ENCODE measurements at places on chromosomes 7 and 10. TPM values are rescaled to one million over a fixed set of nuclear protein-coding genes. Genes with fewer than 3 reads are reported as not detected.

SLC29A4 gene
- total RNA-seq, result 6.4 TPM

GRCh38 chr7:145016068-145016467 is 180.2 kb upstream of the TPK1 start:
- no peak overlapping the region for H3K4me3 ChIP-seq
- no peak for DNase-seq
- no peak overlapping the region for H3K27ac ChIP-seq
- no peaks in the 10 kb centered on the region for H3K27me3 ChIP-seq
- H3K4me1 ChIP-seq, result no peaks in the 10 kb centered on the region

OR9A2 gene
- total RNA-seq, result not detected

MDH2 gene
- 29.5 TPM for total RNA-seq

GRCh38 chr7:131835141-131835540 is 278.7 kb upstream of the PODXL start:
- no peaks in the 10 kb centered on the region for H3K4me1 ChIP-seq
- no peak overlapping the region for H3K27ac ChIP-seq
- H3K4me3 ChIP-seq, result no peak overlapping the region
- H3K36me3 ChIP-seq, result no peaks in the 10 kb centered on the region
- no peak for DNase-seq
- H3K27me3 ChIP-seq, result no peaks in the 10 kb centered on the region

DNA sequence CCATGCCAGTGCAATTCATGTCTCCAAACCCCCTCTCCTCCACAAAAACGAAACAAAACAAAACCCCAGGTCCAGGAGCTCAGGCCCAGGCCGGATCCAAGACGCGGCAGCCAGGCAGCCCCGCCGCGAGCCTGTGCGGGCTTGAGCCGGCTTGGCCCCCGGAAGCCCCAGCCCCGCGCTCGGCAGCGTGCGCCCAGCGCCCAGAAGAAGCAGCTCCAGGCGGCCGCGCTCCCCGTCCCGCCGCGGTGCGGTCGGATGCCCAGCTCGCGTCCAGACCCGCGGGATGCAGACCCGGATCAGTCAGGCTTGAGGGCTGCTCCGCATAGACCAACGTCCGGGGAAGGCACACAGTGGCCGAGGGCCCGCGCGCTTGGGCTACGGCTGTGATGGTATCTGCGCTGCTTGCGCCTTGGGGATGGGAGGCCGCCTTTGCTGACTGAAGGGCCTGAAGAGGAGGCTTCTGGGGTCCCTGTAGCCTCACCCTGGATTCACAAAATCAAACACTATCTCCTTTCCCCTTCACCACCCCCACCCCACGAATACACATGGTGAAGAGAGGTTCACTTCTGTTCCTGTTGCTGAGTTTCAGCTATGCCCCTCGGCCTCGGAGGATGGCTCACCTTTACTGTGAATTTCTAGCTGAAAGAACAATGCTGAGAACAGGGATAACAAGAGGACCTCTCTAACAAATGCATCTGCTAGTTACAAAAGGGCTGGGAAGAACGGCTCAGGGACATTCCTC is 79.9 kb upstream of the EN2 start:
- H3K27me3 ChIP-seq, result peaks cover 87% of the 10 kb centered on the region
- no peak overlapping the region for H3K4me3 ChIP-seq
- DNase-seq, result peak; percentile 38
- H3K4me1 ChIP-seq, result no peaks in the 10 kb centered on the region
- H3K27ac ChIP-seq, result no peak overlapping the region

DNA sequence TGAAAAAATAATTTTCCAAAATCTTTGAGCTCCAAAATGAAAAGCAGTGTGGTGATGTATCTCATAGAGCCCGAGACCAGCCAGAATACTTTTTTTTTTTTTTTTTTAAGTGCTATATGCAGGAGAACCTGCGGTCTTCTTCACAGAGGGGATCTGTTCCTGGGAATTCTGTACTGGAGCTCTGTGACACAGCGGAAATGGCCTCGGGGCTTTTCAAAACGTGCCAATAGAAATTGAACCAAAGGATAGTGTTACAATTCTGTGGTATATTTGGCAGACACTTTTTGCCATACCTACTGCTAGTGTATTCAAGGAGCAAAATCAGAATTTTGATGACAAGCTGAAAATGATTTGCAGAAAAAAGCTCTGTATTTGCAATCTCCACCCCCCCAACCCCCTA is 1429.3 kb upstream of the LRRTM3 start:
- H3K4me3 ChIP-seq, result no peak overlapping the region
- no peaks in the 10 kb centered on the region for H3K4me1 ChIP-seq
- no peaks in the 10 kb centered on the region for H3K36me3 ChIP-seq
- no peak for DNase-seq

HECW1 gene
- total RNA-seq, result 6.1 TPM

DNA sequence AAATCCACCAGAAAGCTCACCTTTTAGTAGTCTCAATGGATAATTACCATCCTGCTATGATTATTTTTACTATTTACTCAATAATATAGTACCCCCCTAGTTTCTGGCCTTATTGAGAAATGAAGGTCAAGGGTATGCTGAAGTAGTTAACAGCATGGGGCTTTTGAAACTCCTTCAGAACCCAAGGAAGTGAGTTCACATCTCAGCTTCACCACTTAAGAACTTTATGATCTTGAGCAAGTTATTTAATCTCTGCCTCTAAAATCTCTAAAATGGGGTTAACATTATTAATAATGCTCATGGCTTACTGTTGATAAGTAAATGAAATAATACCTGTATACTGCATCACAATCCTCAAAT is 5.8 kb downstream of the MTPN start:
- H3K27me3 ChIP-seq, result no peaks in the 10 kb centered on the region
- no peak overlapping the region for H3K4me3 ChIP-seq

GRCh38 chr7:149569025-149569725 is 71.6 kb upstream of the ZNF746 start:
- H3K4me3 ChIP-seq, result no peak overlapping the region
- no peaks in the 10 kb centered on the region for H3K27me3 ChIP-seq
- no peaks in the 10 kb centered on the region for H3K36me3 ChIP-seq

DNA sequence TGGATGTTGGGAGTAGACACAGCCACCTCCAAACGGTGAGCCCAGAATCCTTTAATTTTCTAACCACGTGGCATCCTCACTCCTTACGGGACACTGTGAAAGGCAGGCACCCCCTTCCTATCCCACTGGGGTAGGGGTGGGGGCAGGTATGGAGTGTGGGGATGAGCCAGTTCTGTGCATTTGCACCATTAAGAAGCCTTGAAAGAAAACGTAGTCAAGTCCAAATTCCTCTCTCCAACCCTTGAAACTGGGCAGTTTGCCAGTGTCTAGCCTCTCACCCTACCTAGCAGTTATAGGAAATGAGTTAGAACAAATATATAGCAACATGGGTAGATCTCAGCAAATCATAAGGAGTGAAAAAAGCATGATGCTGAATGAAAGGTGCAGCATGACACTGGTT is 92.4 kb upstream of the LEP start:
- H3K27ac ChIP-seq, result no peak overlapping the region
- peaks cover 17% of the 10 kb centered on the region for H3K27me3 ChIP-seq
- DNase-seq, result no peak
- no peaks in the 10 kb centered on the region for H3K4me1 ChIP-seq

DNA sequence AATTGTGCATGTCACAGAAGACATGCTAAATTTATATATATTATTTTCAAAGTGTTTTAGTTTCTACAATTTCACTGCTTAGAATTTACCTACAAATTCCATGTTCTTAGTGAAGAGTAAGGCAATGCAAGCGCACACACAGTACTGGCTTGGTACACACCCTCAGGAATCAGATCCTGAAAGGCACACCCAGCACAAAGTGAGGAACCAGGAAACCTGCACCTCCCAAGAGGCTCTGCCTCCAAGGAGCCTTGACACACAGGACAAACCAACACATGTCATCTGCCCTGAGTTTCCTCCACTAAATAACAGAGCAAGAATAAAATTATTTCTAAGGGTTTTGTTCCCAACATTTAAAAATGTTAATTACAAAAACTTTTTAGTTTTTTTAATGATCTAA is 156.2 kb downstream of the PARD3 start:
- no peak for DNase-seq
- H3K4me1 ChIP-seq, result peaks cover 3% of the 10 kb centered on the region
- no peaks in the 10 kb centered on the region for H3K36me3 ChIP-seq
- no peak overlapping the region for H3K4me3 ChIP-seq
- H3K27ac ChIP-seq, result no peak overlapping the region

Measured in fibroblast of lung (primary cell).